Suppressor macrophage (primary cell): ENCODE measurements at places on chromosomes 11 and 22.

- no peak for DNase-seq
These were observed 133.0 kb upstream of the C11orf58 start for GRCh38 chr11:16605389-16605893.

GRCh38 chr11:62048100-62048499 lies 75.7 kb upstream of the INCENP start:
- no peak for DNase-seq

DNA sequence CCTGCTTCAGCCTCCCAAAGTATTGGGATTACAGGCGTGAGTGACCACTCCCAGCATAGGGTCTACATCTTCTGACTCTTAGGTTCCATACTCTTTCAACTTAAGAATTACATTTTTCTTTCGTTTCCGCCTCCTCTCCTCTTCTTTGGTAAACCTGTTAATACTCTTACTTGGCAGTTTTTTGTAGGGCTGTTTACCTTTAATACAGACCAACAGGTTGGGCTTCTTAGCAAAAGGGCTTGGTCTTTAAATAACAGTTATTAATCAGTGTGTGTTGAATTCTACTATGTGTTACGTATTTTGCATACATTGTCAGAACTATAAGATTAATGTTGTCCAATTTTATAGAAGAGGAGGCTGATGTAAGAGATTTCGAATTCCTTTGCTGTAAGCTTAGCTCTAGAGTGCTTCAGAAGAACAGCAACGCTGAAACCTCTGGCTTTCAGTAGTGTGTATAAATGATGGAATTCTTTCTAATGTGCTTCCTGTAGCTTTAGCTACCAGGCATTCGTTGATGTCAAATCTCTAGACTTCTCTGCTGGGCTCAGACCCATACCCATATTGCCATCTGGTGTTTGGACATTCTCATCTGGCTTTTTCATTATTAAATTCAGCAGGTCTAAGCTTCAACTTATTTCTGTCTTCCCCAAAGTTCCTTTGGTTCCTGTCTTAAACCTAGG lies 3.1 kb downstream of the FDX1 start:
- DNase-seq, result no peak

DNA sequence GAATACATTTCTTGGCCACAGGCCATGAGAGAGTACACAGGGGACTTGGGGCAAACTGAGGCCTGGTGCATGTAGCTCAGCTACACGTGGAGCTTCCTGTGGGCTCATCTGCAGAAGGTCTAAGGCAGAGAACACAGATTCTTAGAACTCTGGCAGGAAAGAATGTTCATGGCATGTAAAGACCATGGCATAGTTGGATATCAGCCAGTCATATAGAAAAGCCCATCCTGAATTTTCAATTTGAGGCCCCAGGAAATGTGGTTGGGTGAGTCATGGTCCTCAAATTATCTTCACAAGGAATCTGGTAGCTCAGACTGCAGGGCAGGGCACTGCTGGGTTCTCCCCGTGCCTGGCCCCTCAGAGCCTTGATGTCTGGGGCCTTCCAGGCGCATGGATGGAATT lies 13.7 kb upstream of the ST3GAL4 start:
- no peak for DNase-seq

GRCh38 chr22:22150457-22150856 lies 94.1 kb upstream of the VPREB1 start:
- DNase-seq, result no peak

DNA sequence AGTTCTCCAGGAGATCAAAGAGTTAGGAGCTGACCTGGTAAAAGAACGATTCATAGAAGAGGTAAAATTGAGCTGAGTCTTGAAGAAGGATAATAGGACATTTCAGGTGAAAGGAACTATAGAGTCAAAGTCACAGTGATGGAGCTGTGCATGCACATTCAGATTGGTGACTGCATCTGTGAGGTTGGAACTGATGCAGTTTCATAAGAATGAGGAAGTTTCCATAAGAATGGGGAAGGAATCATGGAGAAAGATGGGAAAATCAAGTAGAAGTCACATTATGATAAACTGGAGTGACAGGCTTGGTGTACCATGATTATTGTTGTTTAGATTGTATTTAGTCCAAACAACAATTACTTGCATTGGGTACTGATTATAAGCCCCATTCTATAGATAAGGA lies 232.2 kb downstream of the FAM76B start:
- peak; percentile 26 for DNase-seq

- no peak for DNase-seq
These were observed 194.6 kb upstream of the CCDC90B start for GRCh38 chr11:83480811-83481210.

GRCh38 chr11:121435132-121435531 lies 17.0 kb upstream of the SORL1 start:
- peak; percentile 54 for DNase-seq

DNA sequence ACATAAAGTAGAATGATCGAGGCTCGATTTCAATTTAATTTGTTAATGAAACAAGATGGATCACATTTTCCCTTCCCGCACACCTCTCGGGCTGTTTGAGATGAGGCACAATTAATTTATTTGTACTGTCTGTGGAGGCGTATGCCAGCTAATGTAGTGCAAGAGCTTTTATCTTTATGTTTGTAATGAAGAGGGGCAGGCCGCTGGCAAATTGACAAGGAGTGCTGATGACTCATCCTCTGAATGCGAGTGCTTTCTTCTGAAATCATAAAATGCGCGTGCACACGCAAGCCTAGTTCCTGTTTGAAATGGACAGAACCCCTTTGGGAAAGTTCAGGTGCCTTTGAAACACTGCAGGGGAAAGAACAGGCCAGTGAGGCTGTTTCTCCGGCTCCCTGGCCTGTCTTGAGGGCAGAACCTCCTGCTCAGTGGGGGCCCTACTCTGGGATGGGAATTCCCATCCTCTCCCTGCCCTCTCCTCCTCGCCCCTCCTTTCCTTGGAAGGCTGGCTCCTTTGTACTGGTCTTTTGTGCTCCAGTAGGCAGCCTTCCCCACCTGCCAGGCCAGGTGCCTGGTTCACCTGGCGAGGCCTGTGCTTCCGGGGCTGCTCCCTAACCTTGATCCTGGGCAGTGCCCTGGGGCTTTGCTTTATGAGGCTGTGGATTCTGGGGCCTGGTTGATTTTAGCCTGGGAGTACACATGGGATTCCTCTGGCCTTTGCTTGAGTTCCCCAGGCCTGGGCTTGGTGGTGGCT lies 50.3 kb downstream of the TEAD1 start:
- DNase-seq, result no peak

GRCh38 chr11:132862933-132863332 lies 669.4 kb downstream of the OPCML start:
- DNase-seq, result no peak

DNA sequence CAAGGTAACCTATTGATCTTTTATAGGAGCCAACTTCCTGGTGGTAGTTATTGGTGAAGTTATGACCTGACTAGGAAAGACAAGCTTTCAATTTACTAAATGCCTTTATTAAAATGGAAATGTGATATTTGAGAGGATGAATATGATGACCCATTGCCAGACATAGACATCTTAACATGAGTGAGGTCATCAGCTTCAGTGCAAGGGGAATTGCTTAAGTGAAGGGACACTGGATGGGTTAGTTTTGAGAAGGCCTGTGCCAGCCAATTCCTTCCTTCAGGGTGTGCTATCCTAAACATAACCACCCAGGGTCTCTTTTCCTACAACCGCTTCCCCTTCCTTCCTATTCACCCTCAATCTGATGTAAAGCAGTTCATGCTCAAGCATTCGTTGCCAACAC lies 21.5 kb downstream of the NAV2 start:
- no peak for DNase-seq

DNA sequence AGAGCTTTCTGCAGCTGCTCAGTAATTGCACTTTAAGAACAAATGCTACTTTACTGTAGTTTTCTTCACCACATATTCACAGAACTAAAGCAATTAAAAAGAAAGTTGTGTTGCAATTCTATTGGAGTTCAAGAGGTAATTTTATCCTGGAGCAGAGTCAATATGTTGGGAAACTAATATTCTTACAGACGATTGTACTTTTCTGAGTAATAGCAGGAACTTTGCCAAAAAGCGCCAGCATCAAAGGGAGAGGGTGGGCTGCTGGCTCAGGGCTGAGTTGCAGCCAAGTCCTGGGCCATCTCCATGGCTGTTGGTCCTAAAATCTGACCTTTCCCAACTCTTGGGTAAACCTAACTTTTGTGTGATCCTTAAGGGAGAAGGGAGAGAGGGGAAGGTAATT lies 73.6 kb upstream of the MYO18B start:
- DNase-seq, result no peak

DNA sequence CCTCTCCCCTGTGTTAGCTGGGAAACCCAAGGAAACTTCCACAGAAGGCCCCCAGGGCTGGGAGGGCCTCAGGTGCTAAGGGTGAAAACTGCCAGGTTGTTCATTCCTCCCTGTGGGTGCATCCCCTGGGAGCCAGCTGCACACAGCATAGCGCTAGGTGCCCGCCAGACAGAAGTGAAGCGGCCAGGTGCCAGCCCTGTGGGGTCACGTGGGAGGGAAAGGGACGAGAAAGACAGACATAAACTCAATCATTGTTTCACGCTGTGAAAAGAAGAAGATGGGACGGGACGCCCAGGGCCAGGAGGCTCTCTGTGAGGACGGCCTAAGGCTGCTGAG lies 31.6 kb upstream of the HMOX1 start:
- no peak for DNase-seq

GRCh38 chr11:66548041-66548440 lies 1.3 kb downstream of the ACTN3 start:
- no peak for DNase-seq

GRCh38 chr11:30535818-30536217 lies 50.3 kb downstream of the MPPED2 start:
- no peak for DNase-seq

- DNase-seq, result no peak
These were observed 105.4 kb downstream of the PDE2A start for GRCh38 chr11:72568861-72569260.

GRCh38 chr11:69109101-69109500 lies 46.6 kb upstream of the SMIM38 start:
- DNase-seq, result no peak

GRCh38 chr11:69423611-69424385 lies 57.7 kb upstream of the LINC01488 start:
- no peak for DNase-seq

DNA sequence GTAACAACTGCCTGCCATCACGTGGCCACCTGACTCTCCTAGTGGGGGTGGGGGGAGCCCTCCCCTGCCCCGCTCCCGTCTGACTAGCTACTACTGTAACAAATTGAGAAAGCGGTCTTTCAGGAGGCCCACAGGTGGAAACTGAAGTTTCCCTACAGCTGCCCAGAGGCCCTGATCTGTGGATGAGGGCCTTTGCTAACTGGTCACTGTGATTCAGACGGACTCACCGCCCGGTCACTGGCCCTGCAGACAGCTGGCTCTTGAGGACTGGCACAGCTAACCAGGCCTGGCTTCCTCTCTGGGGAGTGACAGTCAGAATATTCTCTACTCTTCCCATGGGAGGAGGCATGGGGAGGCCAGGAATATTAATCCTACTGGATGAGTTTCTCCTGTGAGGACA lies 116.8 kb downstream of the ARHGAP8 start:
- DNase-seq, result no peak

- DNase-seq, result no peak
These were observed 373.9 kb upstream of the FAT3 start for GRCh38 chr11:91850533-91851275.

GRCh38 chr11:32105871-32106560 lies 15.1 kb downstream of the RCN1 start:
- DNase-seq, result no peak

- no peak for DNase-seq
These were observed 532.3 kb downstream of the BRD1 start for GRCh38 chr22:49295465-49295743.

- peak; percentile 57 for DNase-seq
These were observed 31.6 kb upstream of the WNT11 start for GRCh38 chr11:76237914-76238313.

DNA sequence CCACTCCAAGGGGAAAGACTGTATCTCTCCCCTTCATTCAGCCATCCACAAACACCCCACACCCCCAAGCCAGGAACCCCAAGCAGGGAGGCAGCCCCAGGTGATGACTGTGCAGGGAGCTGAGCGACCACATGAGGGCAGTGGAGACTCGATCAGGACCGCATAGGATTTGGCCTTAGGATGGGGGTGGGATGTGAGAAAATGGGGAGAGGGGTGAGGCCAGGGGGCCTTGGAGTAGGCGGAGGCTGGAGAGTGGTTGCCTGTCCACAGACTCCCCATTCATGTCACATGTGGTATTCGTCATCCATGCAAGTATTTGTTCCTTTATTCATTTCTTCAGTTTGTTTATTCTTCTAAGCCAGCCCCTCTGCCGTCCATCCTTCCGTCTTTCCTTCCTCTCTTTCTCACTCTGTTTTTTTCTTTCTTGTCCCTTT lies 2.7 kb upstream of the RHOD start:
- DNase-seq, result peak; percentile 57

DNA sequence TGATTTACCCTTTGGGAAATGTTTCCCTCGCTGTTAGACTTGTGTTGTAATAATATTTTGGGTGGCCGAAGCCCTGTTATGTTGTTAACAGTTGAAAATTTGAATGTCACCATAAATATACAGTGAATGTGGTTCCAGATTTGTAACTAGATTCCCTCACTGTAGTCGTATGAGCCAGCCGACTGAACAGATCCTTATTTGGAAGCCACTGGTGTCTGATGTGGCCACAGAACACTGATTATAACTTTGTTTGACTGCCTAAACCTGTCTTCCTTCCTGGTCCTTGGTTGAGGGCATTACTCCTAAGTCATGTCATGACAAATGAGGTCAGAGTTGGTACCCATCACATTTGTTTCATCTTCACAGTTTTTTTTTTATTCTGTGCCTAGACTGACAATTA lies 45.4 kb downstream of the YAP1 start:
- DNase-seq, result no peak

GRCh38 chr11:120556797-120557196 lies 45.2 kb downstream of the GRIK4 start:
- DNase-seq, result no peak

DNA sequence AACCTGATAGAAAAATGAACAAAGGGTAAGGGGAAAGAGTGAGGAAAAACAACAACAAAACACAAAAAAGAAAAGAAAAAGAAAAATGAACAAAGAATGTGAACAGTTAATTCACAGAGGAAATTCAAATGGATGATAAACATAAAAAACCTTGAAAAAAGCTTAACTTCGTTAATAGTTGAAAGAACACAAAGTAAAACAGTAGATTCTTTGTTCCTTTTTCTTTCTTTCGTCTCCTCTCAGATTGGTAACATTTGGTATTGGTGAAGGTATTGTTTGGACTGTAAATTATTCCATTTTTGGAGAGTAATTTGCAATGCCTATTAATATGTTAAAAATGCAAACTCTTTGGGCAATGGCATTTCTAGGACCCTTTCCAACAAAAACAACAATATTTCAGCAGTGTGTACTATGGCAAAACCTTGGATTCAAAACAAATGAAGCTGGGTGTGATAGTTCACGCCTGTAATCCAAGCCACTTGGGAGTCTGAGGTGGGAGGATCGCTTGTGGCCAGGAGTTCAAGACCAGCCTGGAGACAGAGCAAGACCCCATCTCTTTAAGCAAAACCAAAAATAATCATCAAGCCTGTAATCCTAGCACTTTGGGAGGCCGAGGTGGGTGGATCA lies 3.3 kb upstream of the BACE1 start:
- no peak for DNase-seq

- DNase-seq, result no peak
These were observed 13.1 kb upstream of the ABCC8 start for GRCh38 chr11:17489751-17490150.

GRCh38 chr11:47269829-47270305 lies at the start of gene MADD:
Gene MADD (plus strand): TSS chr11:47270133.
- DNase-seq, result peak; percentile 96
